ENCODE measurements at places on chromosomes 7 and 10. TPM values are rescaled to one million over a fixed set of nuclear protein-coding genes. Genes with fewer than 3 reads are reported as not detected.

Gene MRC1
- total RNA-seq: 0.14 TPM

Gene GIMAP4
- not detected for total RNA-seq

Gene FAM221A
- 3.3 TPM for total RNA-seq

Gene PPIF
- 84.5 TPM for total RNA-seq

Gene ZP3
- total RNA-seq: 20.2 TPM

Gene RBP3
- not detected for total RNA-seq

Gene NUTM2E
- total RNA-seq: not detected

Gene FAM25A
- not detected for total RNA-seq

Gene ANKRD30A
- total RNA-seq: not detected

Gene BCAP29
- total RNA-seq: 67.2 TPM

Gene AKR1D1
- not detected for total RNA-seq

Gene ZNF853
- total RNA-seq: 0.59 TPM

Gene ZFAND2A
- total RNA-seq: 36.7 TPM

Gene SUN3
- not detected for total RNA-seq

Gene HHEX
- total RNA-seq: 21.6 TPM

Gene SPDYE16
- total RNA-seq: not detected

Gene CHN2
- total RNA-seq: 3.6 TPM
